ENCODE measurements at places on chromosomes 5 and 9.

DNA sequence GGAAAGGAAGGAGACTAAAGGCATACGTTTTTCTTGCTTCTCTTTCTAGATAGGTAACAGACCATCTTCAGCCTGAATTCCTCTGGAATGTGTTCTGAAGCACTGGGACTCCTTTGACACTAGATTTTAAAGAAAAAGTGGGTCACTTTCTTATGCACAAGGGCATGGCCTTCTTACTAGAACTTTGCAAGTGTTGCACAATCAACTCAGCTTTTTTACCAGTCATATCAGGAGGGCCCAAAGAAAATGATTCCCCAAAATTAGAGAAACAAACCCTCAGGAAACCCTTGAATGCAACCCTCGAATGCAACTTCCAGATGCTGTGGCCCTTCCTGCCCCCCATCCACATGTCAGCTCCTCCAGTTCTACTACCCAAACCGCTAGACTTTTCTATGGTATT, 93.9 kb downstream of the YTHDC2 start:
- DNase-seq: no peak

- DNase-seq: no peak
These were observed 80.5 kb upstream of the LMX1B start for GRCh38 chr9:126532951-126533925.

DNA sequence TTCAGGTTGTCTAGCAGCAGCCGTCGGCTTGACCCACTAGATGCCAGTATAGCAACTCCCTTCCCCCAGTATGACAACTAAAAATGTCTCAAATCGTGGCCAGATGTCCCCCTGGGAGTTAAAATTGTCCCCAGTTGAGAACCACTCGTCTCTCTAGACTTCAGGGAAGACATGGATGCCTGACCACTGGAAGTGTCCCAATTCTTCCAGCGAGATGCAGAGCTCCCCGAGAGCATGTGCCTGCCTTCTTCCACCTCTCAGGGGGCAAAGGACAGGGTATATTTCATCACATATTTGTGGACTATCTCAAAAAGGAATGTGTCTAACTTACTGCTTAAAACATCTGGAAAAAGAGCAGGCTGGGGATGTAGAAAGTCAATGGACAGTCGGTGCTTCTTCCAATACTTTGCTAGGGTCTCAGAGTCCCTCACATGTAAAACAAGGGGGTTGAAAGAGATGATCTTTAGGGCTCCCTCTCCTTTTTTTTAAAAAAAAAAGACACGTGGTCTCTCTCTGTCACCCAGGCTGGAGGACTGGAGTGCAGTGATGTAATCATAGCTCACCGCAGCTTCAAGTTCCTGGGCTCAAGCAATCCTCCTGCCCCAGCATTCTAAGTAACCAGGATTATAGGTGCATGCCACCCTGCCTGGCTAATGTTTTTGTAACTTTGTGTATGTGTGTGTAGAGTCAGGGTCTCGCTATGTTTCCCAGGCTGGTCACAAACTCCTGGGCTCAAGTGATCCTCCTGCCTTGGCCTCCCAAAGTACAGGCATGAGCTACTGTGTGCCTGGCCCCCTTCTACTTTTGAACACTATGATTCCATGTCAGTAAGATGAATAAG, 190.6 kb downstream of the DAB2IP start:
- DNase-seq: no peak

GRCh38 chr5:132526974-132527564, 16.3 kb downstream of the IL5 start:
- DNase-seq: no peak

DNA sequence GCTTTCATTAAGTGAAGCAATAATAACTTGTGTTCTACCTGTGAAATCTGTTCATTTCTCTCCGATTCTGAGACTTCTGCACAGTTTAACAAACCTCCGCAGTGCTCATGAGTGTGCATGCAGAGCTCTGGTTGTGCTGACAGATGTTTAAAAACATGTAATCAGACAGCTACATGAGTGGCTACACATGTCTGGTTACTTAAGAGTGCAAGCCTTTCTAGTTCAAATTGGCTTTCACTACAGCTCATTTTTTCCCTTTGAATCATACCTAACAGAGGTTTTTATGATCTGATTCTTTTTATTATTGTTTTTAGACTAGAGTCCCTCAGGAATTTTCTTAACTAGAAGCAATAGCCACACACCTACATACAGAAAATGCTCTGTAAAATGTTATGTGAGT, 310.2 kb downstream of the ARRDC3 start:
- no peak for DNase-seq
